Fibroblast of skin of left quadriceps (primary cell): ENCODE measurements at places on chromosomes 12 and 14.

DNA sequence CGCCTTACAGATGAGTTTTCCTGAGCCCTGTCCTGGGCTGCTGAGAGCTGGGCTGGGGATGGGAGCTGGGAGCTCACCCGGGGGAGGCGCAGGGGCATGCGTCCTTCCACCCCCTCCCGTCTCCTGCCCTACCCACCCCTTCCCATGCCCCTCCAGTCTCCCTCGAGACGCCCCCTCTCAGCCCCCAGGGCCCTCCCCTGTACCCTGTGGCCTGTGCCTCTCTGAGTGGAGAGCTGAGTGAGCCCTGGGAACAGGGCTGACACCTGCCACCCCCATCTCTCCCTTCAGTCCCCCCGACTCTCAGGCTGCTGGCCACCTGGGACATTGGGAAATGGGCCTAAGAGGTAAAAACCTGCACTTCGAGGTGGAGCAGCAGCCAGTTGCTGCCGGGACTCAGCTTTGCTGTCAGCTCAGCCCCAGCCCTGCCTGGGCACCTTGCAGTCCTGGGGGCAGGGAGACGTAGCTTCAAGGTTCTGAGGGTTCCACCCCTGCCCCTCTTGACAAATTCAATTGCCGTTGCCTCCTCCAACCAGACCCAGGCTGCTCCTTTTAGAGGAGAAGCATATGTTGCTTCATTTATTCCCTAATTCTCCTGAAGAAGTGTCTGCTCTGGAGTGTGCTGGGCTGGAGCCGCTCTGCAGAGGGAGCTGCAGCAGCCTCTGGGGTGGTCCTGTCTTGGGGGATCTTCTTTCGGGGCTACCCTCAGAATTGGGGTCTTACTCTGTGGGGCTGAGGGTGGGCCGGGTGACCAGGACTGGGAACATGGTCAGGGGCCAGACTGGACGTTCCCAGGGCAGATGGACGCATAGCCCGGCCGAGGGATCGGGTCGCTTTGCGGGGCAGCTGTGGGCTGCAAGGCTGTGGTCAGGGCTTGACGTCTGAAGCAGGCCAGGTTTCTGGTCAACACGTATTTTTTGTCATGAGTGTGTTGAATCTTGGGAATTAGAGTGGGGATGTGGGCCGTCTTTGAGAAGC lies 141.4 kb downstream of the ADGRD1 start:
- no peak for DNase-seq

GRCh38 chr14:68633131-68633991 lies 159.5 kb downstream of the ZFP36L1 start:
- DNase-seq, result no peak

GRCh38 chr14:20775043-20775442 lies 6.0 kb upstream of the RNASE6 start:
- no peak for DNase-seq

GRCh38 chr14:57352396-57353170 lies 37.8 kb upstream of the NAA30 start:
- DNase-seq, result no peak

GRCh38 chr12:951176-951575 lies 1.7 kb upstream of the RAD52 start:
- no peak for DNase-seq

GRCh38 chr12:53989227-53990113 lies 4.5 kb downstream of the HOXC10 start:
- peak; percentile 77 for DNase-seq

GRCh38 chr14:35576856-35577255 lies 42.9 kb downstream of the INSM2 start:
- no peak for DNase-seq

DNA sequence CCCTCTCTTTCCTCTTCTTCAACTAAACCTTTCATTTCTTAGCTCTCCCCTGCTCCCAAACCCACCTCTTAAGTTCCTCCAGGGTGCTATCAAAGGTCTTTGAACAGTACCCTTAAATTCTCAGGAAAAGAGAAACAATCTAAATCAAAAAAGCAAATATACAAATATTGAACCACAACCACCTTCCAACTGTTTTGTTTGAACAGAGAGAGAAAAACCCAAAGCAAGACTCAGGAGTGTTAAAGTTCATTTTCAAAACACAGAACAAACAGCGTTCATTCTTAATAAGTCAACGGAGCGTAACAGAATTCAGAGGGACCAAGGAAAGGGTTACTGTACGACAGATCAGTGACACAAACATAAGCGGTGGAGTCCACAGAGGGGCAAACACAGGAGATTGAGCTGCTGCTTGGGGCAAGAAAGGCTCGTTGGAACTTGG lies 73.3 kb downstream of the NDUFA12 start:
- DNase-seq, result no peak

- no peak for DNase-seq
Measured at GRCh38 chr12:14442221-14442881, 76.9 kb downstream of the ATF7IP start.

DNA sequence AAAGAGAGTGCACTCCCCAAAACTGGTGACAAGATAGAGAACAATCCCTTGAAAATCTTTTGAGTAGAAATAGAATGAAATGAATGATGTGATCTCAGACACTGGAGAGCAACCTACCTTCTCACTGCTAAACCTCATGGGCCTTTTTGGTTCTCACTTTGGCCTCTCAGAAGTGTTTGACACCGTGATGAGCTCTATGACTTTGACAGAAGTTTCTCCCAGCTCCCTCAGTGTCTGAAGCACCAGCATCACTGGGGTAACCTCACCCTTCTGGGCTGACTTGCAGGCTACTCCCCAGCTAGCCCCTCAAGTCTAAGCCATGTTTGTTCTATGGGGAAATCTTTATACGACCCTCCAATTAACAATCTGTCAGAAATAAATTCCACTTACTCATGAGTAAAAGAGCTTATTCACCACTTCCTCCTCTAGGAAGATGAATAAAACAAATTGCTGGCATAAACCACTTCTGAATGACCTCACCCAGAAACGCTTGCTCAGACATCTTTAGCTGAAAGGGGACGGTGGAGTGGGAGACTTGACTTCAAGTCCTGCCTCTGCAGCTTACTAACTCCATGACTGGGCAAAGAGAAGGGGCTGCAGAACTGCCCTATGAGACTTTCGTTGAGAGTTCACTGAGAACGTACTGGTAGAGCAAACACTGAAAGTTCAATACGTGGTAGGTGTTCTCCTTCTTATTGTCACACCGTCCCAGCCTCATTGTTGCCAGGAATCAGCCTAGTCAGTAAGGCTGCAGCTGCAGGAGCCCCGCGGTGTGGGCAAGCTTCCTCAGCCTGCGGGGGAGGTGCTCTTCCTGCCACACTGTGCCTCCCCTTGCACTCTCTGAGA lies 46.5 kb downstream of the ST8SIA1 start:
- no peak for DNase-seq

- DNase-seq, result no peak
Measured at GRCh38 chr14:51548187-51548586, 103.5 kb upstream of the FRMD6 start.

- no peak for DNase-seq
Measured at GRCh38 chr14:77267937-77268699, 2.9 kb downstream of the NGB start.

DNA sequence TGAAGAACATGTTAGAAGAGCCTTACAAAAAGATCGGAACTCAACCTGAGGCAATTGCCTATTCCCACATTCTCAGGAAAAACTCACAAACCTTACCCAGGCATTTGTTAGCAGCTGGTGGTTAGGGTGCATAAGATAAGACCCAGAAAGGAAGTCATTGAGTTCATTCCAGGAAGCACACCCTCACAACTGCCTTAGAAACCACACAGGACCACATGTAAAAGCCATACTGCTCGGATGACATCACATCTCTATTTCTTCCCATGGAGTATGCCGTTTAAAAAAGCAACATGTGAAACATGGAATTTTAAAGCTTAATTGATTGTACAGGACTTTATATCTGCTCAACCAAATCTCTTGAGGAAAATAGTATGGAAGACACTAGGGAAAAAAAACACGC lies 411.2 kb downstream of the DAD1 start:
- no peak for DNase-seq

DNA sequence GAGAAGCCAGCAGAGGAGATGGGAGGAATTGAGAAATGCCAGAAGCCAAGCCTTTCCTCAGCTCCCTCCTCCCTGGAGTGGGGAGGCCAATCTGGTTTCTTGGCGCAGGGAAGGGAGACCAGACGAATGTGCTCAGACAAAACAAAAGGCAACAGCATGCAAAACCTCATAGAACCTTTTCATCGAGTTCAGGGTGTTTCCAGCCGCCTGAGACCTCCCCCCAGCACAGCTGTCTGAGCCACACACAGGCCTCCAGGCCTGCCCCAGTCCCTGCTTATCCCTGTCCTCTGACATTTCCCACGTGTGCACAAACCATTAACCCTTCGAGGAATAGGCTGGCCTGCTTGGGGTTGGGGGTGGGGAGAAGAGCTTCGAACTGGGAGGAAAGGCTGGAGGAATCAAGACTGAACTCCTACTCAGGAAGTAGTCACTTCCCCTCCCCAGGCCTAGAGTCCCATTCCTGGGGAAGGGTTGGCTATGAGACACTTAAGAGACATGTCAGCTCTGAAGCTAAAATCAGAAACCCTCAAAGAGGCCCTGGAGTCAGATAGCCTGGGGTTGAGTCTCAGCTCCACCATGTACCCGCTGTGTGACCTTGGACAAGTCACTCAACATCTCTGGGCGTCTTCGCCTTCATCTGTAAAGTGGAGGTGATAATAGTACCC lies 10.7 kb downstream of the TBX3 start:
- DNase-seq, result peak; percentile 60

DNA sequence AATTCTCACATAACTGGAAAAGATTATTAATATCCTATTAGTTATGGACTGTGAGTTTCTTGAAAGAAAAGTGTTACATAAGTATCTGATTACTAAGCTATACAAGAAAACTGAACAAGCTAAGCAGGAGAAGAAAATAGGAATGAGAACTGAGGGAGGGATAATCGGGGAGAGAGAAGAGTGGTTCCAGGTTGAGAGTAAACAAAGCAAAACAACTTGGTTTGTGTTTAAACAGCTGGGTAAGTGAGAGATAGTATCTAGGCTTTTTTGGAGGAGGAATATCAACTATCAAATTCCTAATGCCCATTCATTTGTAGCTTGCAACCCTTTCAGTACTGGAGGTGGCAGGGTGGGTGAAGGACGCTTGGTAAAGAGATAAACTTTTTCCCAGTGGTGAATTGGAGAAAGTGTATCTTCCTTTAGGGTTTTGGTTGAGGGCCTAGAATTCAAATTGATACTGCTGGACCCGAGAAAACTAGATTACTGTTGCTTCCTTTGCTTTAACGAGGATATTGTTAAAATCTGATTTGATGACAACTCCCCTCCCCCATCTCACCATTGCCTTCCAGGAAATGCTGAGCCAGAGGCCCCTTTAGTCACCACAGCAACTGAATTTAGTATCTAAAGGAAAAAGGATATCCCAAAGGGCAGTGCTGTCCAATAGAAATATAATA lies 2.0 kb upstream of the SLC2A3 start:
- DNase-seq, result no peak

DNA sequence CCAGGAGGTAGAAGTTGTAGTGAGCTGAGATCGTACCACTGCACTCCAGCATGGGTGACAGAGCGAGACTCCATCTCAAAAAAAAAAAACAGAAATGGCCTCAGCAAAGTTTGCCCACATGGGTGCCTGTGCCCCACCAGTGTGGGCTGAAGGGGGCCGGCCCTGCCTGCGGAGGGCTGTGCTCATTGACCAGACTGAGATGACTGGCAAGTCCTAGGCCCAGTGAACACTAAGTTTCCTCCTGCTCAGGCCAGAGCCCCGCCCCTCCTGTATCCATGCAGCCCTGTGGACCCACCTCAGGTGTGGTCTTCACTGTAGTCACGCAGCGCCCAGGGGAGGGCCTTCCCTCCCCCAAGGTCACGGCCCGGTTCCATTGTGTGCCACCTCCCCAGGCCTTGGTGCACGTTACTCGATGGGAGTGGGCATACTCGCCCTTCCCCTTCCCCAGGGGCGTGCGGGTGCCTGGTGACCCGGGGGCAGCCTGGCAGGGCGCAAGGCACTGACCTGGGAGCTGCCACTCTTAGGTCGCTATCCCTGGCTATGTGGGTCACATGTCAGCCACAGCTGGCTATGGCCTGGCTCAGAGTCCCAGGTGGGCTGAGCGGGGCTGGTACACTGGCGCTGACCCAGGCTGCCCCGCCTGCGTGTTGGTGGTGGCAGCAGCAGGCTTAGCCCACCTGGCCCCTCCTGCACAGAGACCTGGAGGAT lies 16.1 kb downstream of the INF2 start:
- DNase-seq, result no peak

GRCh38 chr14:86989285-86989684 lies 1003.7 kb downstream of the GALC start:
- no peak for DNase-seq

DNA sequence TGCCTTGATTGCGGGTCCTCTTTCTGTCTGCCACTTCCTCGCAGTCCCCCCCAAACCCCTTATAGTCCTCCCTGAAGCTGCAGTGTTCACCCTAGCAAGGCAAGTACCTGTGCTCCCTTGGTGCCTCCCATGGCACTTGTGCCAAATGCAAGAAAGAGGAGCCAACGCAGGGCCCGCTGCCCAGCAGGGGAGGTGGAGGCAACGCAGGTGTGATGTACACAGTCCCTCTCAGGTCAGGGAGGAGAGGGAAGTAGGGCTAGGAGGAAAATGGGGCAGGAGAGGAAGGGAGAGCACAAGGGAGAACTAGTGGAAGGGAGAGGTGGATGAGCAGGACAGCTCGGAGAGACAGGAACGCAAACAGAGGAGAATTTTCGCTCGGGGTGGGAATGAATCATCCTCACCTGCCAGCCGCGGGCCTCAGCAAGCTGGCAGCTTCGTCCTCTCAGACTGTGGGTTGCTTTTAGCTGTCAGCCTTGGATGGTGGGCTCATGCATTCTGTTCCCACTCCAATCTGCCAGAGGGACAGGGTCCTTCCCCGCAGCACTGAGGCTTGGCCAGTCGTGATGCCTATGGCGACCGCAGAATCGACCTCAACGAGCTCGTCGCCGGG lies 357.0 kb downstream of the CACNA1C start:
- DNase-seq, result no peak

GRCh38 chr14:22482782-22483553 lies 106.1 kb downstream of the DAD1 start:
- DNase-seq, result no peak

DNA sequence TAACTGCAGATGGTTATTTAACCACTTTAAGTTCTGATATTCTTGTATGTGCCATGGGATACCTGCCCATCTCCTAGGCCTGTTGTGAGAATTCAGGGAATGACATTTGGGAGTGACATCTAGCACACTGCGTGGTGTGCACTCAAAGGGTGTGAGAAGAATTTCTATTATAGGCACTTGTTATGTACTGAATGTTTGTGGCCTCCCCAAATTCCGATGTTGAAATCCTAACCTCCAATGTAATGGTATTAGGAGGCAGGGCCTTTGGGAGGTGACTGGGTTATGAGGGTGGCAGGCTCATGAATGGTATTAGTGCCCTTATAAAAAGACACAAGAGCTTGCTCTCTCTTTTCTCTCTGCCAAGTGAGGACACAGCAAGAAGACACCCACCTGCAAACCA lies 27.6 kb downstream of the VCPKMT start:
- DNase-seq, result no peak

DNA sequence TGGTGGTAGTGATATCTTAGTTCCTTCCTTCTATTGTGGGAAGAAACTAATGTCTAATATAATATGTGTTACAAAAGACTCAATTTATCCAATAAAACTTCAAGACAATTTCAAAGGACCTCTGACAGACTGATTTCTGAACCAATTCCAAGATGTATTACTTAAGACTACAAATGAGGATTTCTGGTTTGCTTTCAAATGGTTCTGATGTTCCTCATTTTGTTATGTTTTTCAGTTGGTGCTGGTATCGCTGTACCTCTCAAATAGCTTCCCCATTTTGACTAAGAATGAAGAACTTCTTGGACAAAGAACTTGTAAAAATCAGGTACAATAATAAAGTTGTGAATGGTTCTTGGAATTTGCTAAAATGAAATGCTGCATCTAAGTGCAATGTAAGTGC lies 19.4 kb upstream of the MBIP start:
- no peak for DNase-seq

- no peak for DNase-seq
Measured at GRCh38 chr14:48229091-48229490, 553.7 kb upstream of the MDGA2 start.
